ENCODE measurements at places on chromosomes 11 and 22.
A peak's percentile ranks its signal among the peaks of the same experiment; 100 is the strongest.

GRCh38 chr11:94932503-94932902 lies 40.9 kb downstream of the CWC15 start:
- no peaks in the 10 kb centered on the region for H3K27me3 ChIP-seq
- no peaks in the 10 kb centered on the region for H3K4me1 ChIP-seq
- no peaks in the 10 kb centered on the region for H3K36me3 ChIP-seq
- H3K27ac ChIP-seq = no peak overlapping the region

GRCh38 chr11:15558513-15559181 lies 443.9 kb downstream of the INSC start:
- no peaks in the 10 kb centered on the region for H3K36me3 ChIP-seq
- H3K27ac ChIP-seq = no peak overlapping the region
- no peak for DNase-seq
- H3K4me3 ChIP-seq = no peak overlapping the region
- H3K27me3 ChIP-seq = no peaks in the 10 kb centered on the region

GRCh38 chr11:127023991-127024390 lies 23.4 kb upstream of the KIRREL3 start:
- no peak for DNase-seq
- no peaks in the 10 kb centered on the region for H3K36me3 ChIP-seq
- no peaks in the 10 kb centered on the region for H3K27me3 ChIP-seq
- H3K4me1 ChIP-seq = no peaks in the 10 kb centered on the region
- no peak overlapping the region for H3K27ac ChIP-seq

- no peaks in the 10 kb centered on the region for H3K4me1 ChIP-seq
- H3K4me3 ChIP-seq = no peak overlapping the region
- no peaks in the 10 kb centered on the region for H3K27me3 ChIP-seq
- no peak for DNase-seq
- H3K27ac ChIP-seq = no peak overlapping the region
- no peaks in the 10 kb centered on the region for H3K36me3 ChIP-seq
Observed at GRCh38 chr11:32139896-32140520, 49.1 kb downstream of the RCN1 start.

GRCh38 chr11:1752907-1753228 lies 2.5 kb upstream of the IFITM10 start:
- H3K4me3 ChIP-seq = no peak overlapping the region
- H3K4me1 ChIP-seq = no peaks in the 10 kb centered on the region
- H3K36me3 ChIP-seq = no peaks in the 10 kb centered on the region

DNA sequence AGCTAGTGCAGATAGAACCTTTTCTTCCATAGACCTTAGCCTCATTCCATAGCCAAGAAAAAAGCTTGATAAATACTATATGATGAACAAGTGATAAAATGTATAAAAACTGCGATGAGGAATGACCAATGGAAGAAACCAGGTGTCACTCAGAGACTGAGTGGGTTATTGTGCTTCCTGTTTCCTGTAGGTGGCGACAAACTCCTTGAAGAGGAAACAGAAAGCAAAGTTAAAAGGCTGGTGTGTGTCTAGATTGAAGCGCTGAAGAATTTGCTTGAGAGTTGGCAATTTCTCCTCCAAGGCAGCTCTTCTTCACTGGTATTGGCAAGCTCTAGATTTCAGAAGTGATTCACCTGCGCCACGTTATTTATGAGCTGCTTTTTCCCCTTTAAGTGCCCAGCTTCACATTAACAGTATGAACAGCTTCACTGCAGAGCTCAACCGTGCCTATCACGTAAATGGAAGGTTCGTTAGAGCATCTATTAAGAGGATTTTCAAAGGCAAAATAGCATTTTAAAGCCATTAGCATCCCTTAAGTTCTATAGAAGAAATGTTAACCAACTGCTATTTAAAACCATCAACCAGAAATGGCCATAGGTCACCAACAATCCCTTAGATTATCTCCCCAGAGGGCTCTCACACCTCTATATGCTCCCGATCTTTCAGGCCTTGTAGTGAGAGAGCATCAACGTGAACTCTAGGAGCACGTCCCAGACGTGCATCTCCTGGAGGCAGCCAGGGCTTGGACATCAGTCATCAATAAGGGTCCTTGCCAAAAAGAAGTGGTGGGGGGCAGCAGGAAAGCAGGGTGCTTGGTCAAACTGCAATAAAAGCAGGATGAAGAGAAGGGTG lies 179.4 kb downstream of the CADM1 start:
- H3K4me3 ChIP-seq = no peak overlapping the region
- peak; percentile 13 for DNase-seq
- no peaks in the 10 kb centered on the region for H3K36me3 ChIP-seq
- H3K27ac ChIP-seq = no peak overlapping the region

GRCh38 chr22:30555282-30556210 lies 9.0 kb upstream of the SEC14L6 start:
- H3K27ac ChIP-seq = no peak overlapping the region
- H3K4me1 ChIP-seq = no peaks in the 10 kb centered on the region
- H3K27me3 ChIP-seq = no peaks in the 10 kb centered on the region
- DNase-seq = no peak
- H3K4me3 ChIP-seq = no peak overlapping the region
- no peaks in the 10 kb centered on the region for H3K36me3 ChIP-seq

- no peaks in the 10 kb centered on the region for H3K36me3 ChIP-seq
- H3K27me3 ChIP-seq = no peaks in the 10 kb centered on the region
- no peaks in the 10 kb centered on the region for H3K4me1 ChIP-seq
- no peak overlapping the region for H3K4me3 ChIP-seq
Observed at GRCh38 chr11:91100427-91100826, 877.6 kb upstream of the CHORDC1 start.

DNA sequence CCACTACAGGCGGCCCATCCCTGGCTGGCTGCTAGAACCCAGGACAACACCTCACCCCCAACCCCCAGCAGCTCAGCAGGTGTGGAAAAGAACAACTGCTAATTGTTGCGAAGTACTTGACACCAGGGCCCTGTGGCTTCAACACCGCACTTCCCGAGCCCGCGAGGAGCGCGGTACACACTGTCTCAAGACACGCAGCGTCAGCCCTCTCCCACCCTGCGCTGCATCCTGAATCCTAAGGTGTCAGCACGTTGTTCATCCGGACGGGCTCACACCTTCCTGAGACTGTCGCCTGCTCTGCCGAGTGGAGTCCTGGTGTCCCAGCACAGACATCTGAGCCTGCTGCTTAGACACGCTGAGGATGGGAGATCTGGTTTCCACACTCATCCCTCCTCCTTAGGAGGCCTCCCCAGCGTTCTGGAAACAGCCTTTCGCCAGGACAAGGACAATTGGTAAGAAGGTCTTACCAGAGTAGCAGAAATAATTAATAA lies 1336.2 kb downstream of the BRD1 start:
- H3K27ac ChIP-seq = no peak overlapping the region
- no peaks in the 10 kb centered on the region for H3K4me1 ChIP-seq
- no peak for DNase-seq
- no peak overlapping the region for H3K4me3 ChIP-seq
- H3K36me3 ChIP-seq = no peaks in the 10 kb centered on the region
- peaks cover 5% of the 10 kb centered on the region for H3K27me3 ChIP-seq

DNA sequence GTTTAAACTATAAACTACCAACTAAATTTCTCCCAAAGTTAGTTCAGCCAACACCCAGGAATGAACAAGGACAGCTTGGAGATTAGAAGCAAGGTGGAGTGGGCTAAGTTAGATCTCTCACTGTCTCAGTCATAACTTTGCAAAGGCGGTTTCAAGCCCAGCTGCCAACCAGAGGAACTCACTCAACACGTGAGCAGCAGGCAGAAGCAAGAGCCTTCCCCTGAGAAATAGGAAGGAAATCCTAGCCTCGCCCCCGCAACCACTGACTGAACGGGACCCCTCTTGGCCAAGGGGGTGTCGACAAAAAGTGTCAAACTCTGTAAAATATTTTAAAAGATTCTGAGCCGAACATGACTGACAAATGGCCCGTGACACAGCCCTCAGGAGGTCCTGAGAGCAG lies 4.4 kb upstream of the KRTAP5-9 start:
- H3K27me3 ChIP-seq = no peaks in the 10 kb centered on the region
- no peak overlapping the region for H3K4me3 ChIP-seq
- DNase-seq = no peak
- H3K4me1 ChIP-seq = peaks cover 41% of the 10 kb centered on the region
- H3K27ac ChIP-seq = 0 out of 2 replicates have a peak overlapping the region, but pooled peaks have one; percentile 18

- H3K27me3 ChIP-seq = no peaks in the 10 kb centered on the region
- H3K27ac ChIP-seq = no peak overlapping the region
- no peak for DNase-seq
- no peaks in the 10 kb centered on the region for H3K36me3 ChIP-seq
- H3K4me3 ChIP-seq = no peak overlapping the region
- H3K4me1 ChIP-seq = peaks cover 7% of the 10 kb centered on the region
Observed at GRCh38 chr11:2679011-2679676, 20.6 kb downstream of the KCNQ1OT1 start.

- no peaks in the 10 kb centered on the region for H3K36me3 ChIP-seq
- no peaks in the 10 kb centered on the region for H3K4me1 ChIP-seq
- no peak overlapping the region for H3K27ac ChIP-seq
Observed at GRCh38 chr11:71209181-71209580, 43.2 kb downstream of the SHANK2 start.

DNA sequence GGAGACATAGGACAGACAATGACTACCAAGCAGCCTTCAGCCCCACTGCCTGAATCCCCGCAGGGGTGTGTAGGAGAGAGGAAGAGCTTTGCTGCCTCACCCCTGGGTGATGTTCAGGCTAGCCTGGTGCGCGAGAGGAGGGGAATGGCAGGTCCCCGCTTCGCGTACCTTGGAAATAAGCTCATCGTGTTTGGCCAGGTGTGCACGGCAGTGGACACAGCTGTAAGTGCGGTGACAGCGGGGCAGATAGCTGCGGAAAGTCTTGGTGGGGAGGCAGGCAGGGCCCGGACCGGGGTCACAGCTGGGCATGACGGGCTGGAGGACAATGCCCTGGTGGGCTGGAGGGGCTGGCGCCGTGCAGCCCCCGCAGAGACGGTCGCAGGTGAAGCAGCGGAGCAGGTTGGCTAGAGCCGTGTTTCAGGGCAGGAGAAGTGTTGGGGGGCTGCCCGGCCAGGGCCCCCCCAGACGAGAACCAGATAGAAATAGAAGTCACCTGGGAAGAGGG lies 2.9 kb downstream of the YPEL4 start:
- DNase-seq = no peak
- peaks cover 17% of the 10 kb centered on the region for H3K27me3 ChIP-seq
- no peak overlapping the region for H3K4me3 ChIP-seq

- no peaks in the 10 kb centered on the region for H3K4me1 ChIP-seq
- H3K4me3 ChIP-seq = no peak overlapping the region
- no peaks in the 10 kb centered on the region for H3K36me3 ChIP-seq
- 0 out of 2 replicates have a peak, but pooled peaks cover 1% of the 10 kb centered on the region for H3K27me3 ChIP-seq
- DNase-seq = no peak
Observed at GRCh38 chr11:11217289-11217928, 135.6 kb downstream of the CSNK2A3 start.

DNA sequence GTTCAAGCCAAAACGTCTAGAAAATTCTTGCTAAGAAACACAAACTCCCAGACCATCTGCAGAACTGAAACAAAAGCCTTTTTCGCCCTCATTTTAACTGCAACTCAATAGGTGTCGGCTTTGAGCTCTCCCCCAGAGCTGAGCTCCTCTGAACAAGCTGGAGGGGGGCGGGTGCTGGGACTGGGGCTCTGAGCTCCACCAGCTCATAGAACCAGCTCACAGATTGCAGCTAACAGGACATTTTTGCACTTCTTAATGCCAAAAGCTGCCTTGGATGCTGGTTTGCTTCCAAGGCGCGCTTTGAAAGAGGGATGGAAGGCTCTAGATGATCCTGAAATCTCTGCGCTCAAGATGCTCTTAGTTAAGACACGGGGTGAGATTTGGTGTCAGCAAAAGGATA lies 6.0 kb upstream of the YWHAH start:
- H3K4me1 ChIP-seq = peaks cover under 1% of the 10 kb centered on the region
- H3K4me3 ChIP-seq = no peak overlapping the region
- no peaks in the 10 kb centered on the region for H3K36me3 ChIP-seq

DNA sequence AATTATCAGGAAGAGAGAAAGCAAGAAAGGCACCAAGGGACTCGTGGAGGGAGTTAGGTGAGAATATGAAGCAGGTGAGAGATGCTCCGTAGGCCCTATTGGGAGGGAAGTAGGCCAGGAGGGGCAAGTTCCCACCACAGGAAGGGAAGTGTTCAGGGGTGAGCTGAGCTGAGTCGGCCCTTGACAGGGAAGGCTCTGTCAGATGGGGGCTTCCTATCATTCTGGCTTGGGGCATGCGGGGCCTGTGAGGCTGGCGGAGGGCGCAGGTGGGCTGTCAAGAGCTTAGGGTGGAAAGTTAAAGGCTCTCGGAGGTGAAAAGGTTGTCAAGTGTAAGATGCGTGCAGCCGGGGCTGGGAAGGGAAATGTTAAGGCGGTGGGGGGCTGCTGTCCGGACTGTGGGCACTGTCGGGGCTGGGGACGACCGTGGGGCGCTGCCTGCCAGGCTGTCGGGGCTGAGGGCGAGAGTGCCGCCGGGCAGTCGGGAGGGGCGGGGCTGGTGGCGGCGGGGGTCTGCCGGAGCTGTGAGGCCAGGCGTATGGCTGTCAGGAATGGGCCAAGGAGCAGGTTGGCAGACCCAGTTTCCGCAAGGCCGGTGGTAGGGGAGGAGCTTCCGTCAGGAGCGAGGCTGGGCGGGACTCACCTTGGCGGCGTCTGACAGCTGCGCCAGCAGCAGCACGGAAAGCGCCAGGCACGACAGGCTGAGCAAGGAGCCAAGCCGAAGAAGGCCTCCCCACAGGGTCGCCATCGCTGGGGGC lies 496 bp downstream of the TMEM9B start:
- H3K27ac ChIP-seq = peak overlapping the region; percentile 92
- no peaks in the 10 kb centered on the region for H3K27me3 ChIP-seq
- H3K36me3 ChIP-seq = no peaks in the 10 kb centered on the region
- DNase-seq = peak; percentile 37
- peak overlapping the region; percentile 83 for H3K4me3 ChIP-seq

DNA sequence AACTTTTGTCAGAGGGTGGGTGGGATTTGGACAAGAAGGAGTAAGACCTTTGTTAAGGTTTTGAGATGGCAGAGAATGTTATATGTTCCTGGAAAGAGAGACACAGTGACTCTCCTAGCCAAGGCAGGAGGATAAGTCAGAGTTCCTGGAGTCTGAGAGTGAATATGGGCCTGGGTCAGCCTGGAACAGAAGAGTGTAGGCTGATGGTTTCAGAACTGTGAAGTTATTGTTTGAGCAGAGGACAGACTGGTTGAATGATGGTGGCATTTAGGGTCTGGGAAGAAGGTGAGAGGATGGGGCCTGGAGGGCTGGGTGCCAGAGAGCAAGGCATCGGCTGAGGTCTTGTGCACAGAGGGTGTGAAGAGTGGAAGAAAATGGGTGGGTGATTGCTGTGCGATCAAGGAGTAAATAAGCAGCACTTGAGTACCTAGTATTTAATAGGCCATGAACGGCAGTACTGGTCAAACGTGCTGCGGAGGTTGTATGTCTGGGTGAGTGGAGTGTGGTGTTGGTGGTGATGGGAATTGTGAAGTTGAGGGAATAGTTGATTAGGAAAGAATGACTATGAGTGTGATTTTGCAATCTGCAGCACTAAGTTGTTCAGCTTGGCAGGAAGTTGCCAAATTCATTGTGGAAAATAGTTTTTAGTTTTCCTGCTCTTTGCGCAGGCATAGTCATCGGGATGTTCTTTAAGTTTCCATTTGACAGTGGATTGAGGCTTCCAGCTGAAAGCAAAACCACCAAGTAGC lies 1.8 kb downstream of the PANX1 start:
- peak overlapping the region; percentile 86 for H3K4me3 ChIP-seq
- H3K4me1 ChIP-seq = peaks cover 17% of the 10 kb centered on the region
- DNase-seq = no peak
- H3K27me3 ChIP-seq = no peaks in the 10 kb centered on the region
- no peak overlapping the region for H3K27ac ChIP-seq

Data from GM12878 (cell line).